ENCODE measurements at places on chromosomes 5 and 9.

DNA sequence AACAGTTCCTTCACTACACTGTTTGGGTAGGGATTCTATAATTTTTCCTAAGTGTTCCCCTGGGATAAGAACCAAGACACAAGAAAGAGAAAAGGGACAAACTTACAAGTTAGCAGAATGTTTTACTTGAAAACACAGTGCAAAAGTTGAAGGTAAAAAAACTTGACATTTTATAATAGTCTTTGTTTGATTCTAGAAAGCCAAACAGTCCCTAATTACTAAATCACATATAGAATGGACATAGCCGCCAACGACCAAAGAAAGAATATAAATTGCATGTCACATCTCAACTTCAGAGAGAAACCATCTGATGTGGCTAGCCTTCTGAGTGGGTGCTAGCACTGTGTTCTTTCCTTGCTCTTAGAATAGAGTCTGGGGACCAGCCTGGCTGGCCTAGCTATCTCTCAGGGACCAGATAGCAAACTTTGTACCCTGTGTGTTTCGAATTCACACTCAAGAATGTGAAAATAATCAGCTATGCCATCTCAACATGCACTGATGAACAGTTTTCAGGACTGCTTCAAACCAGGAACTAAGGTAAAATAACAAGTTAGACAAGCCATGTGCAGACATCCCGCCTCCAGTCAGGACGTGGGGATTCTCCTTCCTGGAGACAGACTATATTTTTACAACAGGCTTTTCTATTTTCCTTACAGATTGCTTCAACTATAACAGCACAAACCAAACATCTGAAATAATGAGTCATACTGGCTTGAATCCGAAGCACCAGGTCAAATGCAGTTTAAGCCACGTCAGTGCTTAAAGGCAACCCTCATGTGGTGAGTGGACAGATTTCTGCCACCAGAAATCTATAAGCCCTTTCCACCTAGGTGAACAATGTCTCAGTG, 53.7 kb downstream of the LHFPL2 start:
- no peaks in the 10 kb centered on the region for H3K4me1 ChIP-seq
- no peak for DNase-seq
- H3K4me3 ChIP-seq, result no peak overlapping the region
- no peak overlapping the region for H3K27ac ChIP-seq

- DNase-seq, result no peak
- no peaks in the 10 kb centered on the region for H3K36me3 ChIP-seq
- no peak overlapping the region for H3K4me3 ChIP-seq
- H3K27me3 ChIP-seq, result no peaks in the 10 kb centered on the region
- H3K27ac ChIP-seq, result no peak overlapping the region
- no peaks in the 10 kb centered on the region for H3K4me1 ChIP-seq
These were observed 601.1 kb downstream of the IRX1 start for GRCh38 chr5:4196744-4197143.

- H3K36me3 ChIP-seq, result no peaks in the 10 kb centered on the region
- H3K27ac ChIP-seq, result no peak overlapping the region
- H3K27me3 ChIP-seq, result no peaks in the 10 kb centered on the region
- H3K4me3 ChIP-seq, result no peak overlapping the region
- no peak for DNase-seq
- no peaks in the 10 kb centered on the region for H3K4me1 ChIP-seq
These were observed 588.3 kb downstream of the BNC2 start for GRCh38 chr9:16282216-16282615.

DNA sequence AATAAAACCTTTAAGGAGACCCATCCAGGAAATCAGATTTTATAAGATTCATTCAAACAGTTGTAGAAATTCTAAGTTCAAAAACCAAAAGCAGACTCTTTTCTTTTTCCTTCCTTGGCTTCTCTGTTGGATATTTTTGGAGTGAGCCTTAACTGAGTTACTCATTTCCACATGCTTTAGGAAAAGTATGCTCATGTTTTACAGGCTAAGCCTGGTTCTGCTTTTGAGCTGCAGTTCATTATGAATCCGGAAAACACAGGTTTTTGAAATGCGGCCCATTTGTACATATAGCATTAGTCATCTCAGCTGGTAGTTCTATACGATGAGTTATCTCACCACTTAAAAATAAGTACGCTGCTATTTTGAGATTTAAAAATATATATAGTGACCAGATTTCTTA, 156.6 kb upstream of the DMRT1 start:
- no peak overlapping the region for H3K27ac ChIP-seq
- H3K27me3 ChIP-seq, result peaks cover 10% of the 10 kb centered on the region
- H3K4me3 ChIP-seq, result no peak overlapping the region
- H3K4me1 ChIP-seq, result no peaks in the 10 kb centered on the region

DNA sequence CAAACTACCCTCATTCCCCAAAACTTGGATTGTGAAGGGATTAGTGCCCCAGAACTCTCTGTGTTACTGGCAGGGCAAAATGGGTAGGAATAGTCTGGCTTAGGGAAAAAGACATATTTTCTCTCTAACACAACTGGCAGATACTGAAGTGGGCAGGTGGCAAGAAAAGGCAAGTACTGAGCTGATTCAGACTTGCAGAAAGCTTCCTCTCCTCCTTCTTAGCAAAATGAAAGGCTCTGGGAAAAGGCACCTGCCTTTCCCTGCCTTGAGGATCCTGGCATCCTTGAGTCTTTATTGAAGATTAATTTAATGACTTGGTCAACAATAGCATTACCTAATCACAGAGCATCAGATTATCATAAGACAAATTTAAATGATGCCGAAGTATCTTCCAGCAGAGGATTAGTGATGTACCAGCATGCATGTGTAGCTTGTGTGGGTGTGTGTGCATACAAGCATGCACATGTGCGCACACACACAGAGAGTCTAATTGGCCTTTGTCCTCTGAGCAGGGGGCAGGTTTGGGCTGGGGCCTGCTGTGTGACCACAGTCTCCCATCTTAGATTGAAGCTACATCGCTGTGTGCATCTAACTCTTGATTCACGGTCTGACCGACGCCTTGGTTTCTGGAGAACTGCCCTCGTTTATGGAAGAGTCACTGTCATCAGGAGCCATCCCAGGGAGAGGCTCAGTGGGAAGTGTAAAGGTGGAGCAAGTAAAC, 294.8 kb downstream of the AOPEP start:
- no peaks in the 10 kb centered on the region for H3K36me3 ChIP-seq
- DNase-seq, result no peak
- peaks cover 8% of the 10 kb centered on the region for H3K4me1 ChIP-seq
- H3K27me3 ChIP-seq, result no peaks in the 10 kb centered on the region
- no peak overlapping the region for H3K4me3 ChIP-seq
- no peak overlapping the region for H3K27ac ChIP-seq

Data from activated CD8-positive, alpha-beta T cell treated with anti-CD3 and anti-CD28 coated beads, Interleukin-2, amount 10 ng/mL, durations not matched to agents 7 days and 5 days (primary cell).